Aorta (tissue), 5 donors: ENCODE measurements at places on chromosomes 6 and 20. TPM values are rescaled to one million over a fixed set of nuclear protein-coding genes. Genes with fewer than 3 reads are reported as not detected.

The MAFB gene
- 66.3 TPM for total RNA-seq

- no peak overlapping the region for H3K27ac ChIP-seq
- H3K4me1 ChIP-seq, result no peaks in the 10 kb centered on the region
- H3K27me3 ChIP-seq, result no peaks in the 10 kb centered on the region
- no peak for DNase-seq
- H3K36me3 ChIP-seq, result no peaks in the 10 kb centered on the region
- H3K4me3 ChIP-seq, result peak overlapping the region; percentile 44
Observed at GRCh38 chr6:127515234-127515793, 3.8 kb downstream of the MTCL3 start.

The MANEA gene
- 10.8 TPM for total RNA-seq

GRCh38 chr6:157516319-157517026 lies 135.5 kb downstream of the ZDHHC14 start:
- no peaks in the 10 kb centered on the region for H3K4me1 ChIP-seq
- DNase-seq, result no peak
- H3K27me3 ChIP-seq, result no peaks in the 10 kb centered on the region
- H3K27ac ChIP-seq, result no peak overlapping the region

- H3K4me1 ChIP-seq, result no peaks in the 10 kb centered on the region
- H3K36me3 ChIP-seq, result no peaks in the 10 kb centered on the region
- H3K4me3 ChIP-seq, result no peak overlapping the region
- no peaks in the 10 kb centered on the region for H3K27me3 ChIP-seq
- no peak overlapping the region for H3K27ac ChIP-seq
- no peak for DNase-seq
Observed at GRCh38 chr6:25251426-25251825, 27.7 kb upstream of the CARMIL1 start.

- no peaks in the 10 kb centered on the region for H3K27me3 ChIP-seq
- no peaks in the 10 kb centered on the region for H3K4me1 ChIP-seq
- H3K27ac ChIP-seq, result no peak overlapping the region
- H3K36me3 ChIP-seq, result no peaks in the 10 kb centered on the region
- H3K4me3 ChIP-seq, result no peak overlapping the region
- no peak for DNase-seq
Observed at GRCh38 chr6:134065706-134066105, 13.3 kb upstream of the SLC2A12 start.

GRCh38 chr20:58997141-58997770 lies 9.8 kb downstream of the CTSZ start:
- peak; percentile 61 for DNase-seq
- no peaks in the 10 kb centered on the region for H3K4me1 ChIP-seq
- no peaks in the 10 kb centered on the region for H3K27me3 ChIP-seq
- H3K36me3 ChIP-seq, result peaks cover 22% of the 10 kb centered on the region

The EYS gene
- total RNA-seq, result not detected

DNA sequence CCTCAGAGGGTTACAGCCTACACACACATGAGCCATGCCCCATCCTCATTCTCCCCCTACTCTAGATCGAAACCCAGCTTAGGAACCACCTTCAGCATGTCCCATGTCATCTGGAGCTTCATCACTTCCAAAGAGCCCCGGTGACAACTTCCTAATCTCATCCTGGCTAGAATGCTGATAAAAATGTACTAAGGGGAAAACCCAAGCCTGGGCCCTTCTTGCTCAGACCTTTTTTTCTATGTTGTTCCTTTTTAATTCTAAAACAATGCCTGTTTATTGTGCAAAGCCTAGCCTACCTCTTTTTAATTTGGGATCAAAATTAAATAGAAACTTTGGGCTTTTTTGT lies 44.1 kb upstream of the NT5E start:
- H3K36me3 ChIP-seq, result no peaks in the 10 kb centered on the region
- no peak overlapping the region for H3K4me3 ChIP-seq
- no peaks in the 10 kb centered on the region for H3K27me3 ChIP-seq
- peak overlapping the region; percentile 16 for H3K27ac ChIP-seq
